GM12865 (cell line): ENCODE measurements at places on chromosomes 4 and X.

DNA sequence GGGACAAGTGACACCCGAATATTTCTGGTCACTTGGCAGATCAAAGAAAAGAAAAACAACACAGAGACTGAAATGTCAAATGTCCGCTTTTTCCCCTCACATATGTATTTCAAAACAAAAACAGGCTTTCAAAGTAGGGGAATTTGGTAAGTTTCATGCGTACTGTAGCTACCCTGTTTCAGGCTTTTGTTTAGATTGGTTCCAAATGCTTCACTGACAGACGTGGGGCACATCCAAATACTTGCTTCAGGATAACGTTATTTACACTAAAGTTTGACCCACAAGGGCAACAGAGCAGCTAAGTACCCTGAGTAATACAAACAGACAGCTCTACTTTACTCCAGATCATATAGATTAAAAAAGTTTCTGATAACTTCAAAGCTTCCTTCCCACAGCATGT, 804.5 kb upstream of the POU3F4 start:
- no peak for DNase-seq

- DNase-seq = no peak
Observed at GRCh38 chr4:23889391-23889790, 456 bp downstream of the PPARGC1A start.

GRCh38 chr4:168999809-169000208, 10.2 kb downstream of the CBR4 start:
- DNase-seq = no peak

DNA sequence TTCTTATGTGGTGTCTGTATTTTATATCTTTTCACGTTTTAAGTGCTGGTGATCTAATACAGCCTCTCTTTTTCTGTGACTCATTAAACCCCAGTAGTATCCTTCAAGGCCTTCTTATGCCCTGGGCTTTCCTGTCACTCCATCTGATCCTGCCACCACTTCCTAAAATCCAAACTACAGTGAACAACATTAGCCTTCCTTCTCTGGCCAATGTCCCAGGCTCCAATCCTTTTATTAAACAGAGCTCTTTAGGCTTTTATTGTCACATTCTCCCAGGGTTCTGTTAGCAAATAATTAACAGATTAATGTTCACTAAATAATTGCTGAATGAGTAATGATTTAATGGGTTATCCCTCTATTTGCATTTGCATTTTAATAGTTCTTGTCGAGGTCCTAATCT, 47.9 kb upstream of the ITM2A start:
- DNase-seq = no peak

DNA sequence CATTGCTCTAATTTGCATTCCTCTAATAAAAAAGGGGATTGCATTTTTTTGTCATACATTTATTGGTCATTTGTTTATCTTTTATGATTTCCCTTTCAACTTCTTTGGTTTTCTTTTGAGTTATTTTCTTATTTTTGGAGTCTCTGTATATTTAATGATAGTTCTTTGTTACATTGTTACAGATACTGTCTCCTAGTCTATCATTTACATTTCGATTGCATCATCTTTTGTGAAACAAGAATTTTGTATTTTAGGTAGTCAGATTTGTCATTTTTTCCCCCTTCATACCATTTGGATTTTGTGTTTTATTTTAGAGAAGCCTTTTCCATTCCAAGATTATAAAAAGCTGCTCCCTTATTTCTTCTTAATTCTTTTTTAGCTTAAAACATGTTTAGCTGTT, 37.1 kb downstream of the SNX25 start:
- DNase-seq = no peak

DNA sequence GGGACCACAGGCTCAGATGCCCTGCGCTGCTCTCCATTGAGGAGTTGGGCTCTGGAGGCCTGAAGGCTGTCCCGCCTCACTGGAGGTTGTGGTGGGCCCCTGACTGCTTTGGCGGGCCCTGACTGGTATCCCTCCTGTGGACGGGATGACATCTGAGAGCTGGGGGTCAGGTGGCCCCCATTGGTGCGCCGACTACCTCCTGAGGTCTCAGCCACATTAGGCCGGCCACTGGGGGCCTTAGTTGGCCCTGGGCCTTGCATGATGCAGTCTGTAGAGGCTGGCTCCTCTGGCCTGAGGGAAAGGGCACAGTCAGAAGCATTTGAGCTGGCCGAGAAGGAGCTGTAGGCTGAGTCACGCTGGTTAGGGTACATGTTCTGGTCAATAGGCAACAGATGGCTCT, 164.5 kb upstream of the DGKK start:
- DNase-seq = no peak

GRCh38 chr4:7738458-7739076, 201.1 kb downstream of the AFAP1 start:
- no peak for DNase-seq

- DNase-seq = no peak
Observed at GRCh38 chr4:146398896-146399445, 122.8 kb downstream of the SLC10A7 start.
